Activated T-helper 9 cell treated with anti-CD3 and anti-CD28 coated beads, Interleukin-2, amount 50 U/mL, for 16 hours (primary cell): ENCODE measurements at places on chromosomes 11 and 22.

GRCh38 chr11:71307811-71308645 is 55.7 kb upstream of the SHANK2 start:
- no peak for DNase-seq

DNA sequence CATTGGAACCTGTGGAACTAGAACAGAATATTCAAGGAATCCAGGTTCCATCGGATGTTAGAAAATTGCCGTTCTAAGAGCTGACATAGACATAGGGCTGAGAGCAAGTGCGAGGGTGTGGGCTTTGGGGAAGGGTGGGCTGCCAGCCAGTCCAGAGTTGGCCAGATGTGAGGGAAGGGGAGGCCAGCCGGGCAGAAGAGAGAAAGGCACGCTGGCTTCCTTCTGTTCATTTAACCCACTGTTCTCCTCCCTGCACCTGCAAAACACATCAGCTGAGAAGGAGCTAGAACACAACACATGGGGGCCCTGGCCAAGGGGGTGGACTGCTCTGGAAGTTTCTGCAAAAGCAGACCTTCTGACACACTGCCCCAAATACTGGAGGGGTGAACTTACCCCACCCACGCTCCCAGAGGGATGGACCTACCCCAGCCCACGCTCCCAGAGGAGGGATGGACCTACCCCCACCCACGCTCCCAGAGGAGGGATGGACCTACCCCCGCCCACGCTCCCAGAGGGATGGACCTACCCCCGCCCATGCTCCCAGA is 98.0 kb downstream of the SHANK2 start:
- DNase-seq = no peak

DNA sequence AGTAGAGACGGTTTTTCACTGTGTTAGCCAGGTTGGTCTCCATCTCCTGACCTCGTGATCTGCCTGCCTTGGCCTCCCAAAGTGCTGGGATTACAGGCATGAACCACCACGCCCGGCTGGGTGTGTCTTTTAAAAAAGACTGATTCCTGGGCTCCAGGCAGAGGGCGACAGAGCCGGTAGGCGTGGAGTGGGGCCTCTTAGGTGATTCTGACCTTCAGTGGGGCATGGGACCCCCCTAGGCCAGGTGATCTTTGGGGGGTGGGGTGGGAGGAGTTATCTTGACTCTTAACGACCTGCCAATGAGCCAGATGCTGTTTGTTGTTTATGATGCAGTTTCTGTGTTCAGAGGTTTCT is 12.9 kb upstream of the SORL1-AS1 start:
- no peak for DNase-seq

- no peak for DNase-seq
Observed at GRCh38 chr11:93570759-93571413, 27.7 kb upstream of the SMCO4 start.

- no peak for DNase-seq
Observed at GRCh38 chr22:45576273-45576625, 73.6 kb downstream of the FBLN1 start.

GRCh38 chr11:117484156-117484555 is 156.5 kb downstream of the CEP164 start:
- no peak for DNase-seq

DNA sequence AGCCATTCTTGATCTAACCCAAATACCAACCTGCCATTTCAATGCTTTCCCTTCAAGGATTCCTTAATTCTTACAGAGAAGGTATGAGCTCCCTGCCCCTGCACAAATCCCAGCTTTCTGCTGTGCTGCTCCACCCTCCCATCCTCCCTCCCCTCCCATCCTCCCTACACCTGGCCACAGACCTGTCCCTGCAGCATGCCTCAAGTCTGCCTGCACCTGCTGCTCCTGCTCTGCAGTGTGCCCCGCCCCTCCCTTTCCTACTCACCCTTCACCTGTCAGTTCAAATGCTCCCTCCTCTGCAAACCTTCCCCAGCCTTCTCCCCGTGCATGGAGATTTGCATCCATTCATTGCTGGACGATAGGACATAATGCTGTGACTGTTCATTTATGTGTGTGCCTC is 139.9 kb upstream of the NARS2 start:
- no peak for DNase-seq

DNA sequence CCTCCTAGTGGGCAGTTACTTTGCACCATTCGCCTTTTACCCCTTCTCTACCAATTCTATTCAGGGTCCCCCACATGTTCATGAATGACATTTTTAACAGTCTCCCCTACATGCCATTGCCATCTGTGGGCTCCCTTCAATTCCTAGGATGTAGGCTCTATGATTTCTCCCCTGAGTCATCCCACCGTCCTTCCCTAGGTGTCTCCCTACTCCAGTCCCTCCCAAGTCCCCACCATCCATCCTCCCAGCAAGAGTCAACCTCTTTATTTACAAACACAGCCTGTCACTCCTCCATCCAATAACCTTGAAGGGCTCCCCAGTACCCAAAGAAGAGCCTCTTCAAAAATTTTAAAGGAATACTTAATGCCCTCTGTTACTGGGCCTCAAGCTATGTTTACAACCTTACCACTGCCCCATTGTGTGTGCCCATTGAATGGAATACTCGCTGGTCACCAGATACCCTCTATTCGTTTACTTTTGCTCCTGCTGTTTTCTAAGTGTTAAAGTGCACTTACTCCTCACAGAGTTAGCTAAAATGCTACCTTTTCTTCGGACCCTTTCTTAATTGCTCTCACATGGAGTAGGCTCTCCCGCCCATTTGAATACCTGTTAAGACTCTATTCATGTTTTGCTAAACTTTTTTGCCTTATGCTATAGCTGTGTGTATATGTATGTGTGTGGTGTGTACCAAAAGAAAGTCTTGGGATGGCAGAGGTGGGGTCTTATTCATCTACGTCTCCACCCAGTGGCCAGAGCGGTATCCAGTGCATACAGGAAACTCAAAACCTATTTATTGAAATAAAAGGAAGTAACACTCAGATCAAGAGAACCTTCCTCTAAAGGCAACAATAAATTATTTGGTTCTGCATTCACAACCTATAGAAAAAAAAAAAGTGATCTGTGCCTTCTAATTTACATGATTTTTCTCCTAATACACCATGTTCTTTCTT is 235.8 kb upstream of the CCDC90B start:
- no peak for DNase-seq

- DNase-seq = no peak
Observed at GRCh38 chr11:2290351-2290841, 11.3 kb downstream of the C11orf21 start.

DNA sequence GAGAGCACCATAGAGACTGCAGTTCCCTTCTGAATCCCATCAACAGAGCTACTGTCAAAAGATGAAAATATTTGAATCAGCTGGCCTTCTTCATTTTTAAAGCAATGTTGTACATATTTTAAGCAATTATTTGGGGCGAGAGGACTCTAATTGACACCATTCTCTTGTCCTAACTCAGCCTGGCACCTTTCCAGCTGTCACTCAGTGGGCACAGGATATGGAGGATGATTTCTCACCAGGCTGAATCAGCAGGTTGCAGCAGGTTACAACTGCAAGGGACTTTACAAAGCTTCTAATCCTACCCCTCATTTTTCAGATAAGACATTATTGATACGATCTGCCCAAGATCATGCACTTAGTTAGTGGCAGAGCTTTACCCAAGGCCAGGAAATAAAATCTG is 11.9 kb upstream of the WT1 start:
- DNase-seq = no peak

GRCh38 chr11:44147751-44148150 is 52.3 kb downstream of the EXT2 start:
- DNase-seq = no peak

DNA sequence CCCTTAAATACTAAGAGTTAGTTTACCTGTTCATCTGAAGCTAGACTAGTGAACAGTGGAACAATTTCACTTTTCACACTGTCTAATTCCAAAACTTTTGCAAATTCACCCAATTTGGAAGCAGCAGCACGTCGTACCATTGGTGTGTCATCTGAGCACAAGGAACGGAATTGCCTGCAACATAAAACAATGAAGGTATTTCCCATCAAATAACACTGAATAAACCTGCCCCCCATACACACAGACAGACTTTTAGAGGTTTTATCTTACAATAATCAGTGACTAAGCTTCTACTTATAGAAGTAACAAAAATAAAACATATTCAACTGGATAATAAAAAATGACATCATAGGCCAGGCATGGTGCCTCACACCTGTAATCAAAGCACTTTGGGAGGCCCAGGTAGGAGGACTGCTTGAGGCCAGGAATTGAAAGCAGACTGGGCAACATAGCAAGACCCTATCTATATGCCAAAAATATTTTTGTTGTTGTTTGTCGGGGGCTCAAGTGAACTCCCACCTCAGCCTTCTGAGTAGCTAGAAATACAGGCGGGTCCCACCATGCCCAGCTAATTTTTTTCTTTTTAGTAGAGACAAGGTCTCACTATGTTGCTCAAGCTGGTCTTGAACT is 6.3 kb downstream of the PPP2R1B start:
- DNase-seq = no peak

- no peak for DNase-seq
Observed at GRCh38 chr11:73528483-73529203, 69.3 kb downstream of the FAM168A start.

DNA sequence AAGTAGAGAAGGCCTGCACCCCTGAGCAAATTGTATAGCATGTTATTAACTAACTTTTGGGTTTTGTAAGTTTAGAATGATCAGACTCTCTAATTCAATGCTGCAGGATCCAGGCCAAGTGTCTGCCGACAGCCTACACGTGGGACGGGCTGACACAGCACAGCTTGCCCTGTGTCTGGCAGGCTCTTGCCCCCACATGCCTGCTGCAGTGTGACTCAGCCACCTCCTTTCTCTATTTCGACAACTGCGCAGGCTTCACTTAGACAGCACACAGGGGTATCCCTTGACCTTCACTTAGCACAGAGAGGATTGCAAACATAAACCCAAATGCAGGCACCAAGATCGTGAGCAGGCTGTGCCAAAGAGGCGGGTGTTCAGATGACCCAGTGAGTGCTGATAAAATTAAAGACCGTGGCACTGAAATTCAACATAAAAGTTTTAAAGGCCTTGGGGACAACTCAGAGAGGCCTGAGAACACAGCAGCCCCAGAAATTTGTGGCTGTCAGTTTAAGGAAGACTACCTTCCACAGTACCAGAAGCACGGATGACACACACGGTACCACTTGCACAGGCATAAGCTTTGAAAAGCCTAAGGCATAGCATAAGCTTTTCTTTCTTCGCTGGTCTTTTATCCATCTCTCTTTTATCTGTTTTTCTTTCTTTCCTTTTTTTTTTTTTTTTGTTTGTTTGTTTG is 37.8 kb downstream of the SCN3B start:
- DNase-seq = no peak

DNA sequence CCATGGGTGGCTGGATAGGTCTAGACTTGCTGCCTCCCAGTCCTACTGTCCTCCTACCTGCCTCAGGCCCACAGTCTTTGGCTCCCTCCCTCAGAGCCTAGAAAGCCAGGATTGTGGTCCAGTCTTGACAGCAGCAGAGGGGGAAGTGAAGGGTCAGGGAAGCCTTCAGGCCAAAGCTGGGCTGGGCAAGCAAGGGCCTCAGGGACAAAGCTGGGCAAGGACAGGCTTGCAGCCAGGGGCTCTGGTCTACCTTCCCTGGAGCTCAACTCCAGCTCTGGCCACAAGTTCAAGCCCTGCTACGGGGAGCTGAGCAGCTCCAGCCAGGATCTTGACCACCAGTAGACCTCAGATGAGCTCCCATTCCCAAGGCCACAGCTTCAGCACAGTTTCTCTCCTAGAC is 14.9 kb downstream of the LMO1 start:
- DNase-seq = no peak

DNA sequence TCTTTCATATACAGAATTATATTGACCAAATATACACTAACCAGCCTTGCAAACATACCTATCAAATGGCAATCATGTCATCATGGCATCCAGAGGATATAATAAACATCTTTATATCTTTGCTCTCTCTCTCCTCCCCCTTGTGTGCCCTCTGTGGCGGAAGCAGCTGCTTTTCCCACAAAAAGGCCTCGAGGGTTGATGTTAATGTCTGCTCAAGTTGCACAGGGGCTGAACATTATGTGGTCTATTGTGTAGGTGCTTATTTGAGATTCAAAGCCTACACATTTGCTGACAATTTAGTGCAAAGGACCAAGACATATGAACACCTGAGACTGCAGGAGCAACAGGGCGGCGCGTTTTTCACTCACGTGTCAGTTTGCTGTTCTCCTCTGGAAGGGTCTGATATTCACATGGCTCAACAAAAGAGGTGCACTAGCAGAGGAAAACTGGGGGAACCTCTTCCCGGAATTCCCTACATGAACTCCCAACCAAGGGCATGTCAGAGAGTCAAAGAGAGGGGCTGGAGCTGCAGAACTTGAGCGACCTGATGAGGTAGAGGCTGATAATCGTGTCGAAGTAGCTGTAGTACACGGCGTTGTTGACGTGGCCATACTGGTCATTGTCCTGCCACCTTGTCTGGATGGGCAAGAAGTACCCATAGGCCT is 138.8 kb downstream of the RCN1 start:
- no peak for DNase-seq

GRCh38 chr22:37849089-37849751 is at the start of gene EIF3L:
Gene EIF3L, plus strand, starts transcription at chr22:37849419. Its CDS starts 31 bp downstream, at chr22:37849450.
- peak; percentile 83 for DNase-seq

DNA sequence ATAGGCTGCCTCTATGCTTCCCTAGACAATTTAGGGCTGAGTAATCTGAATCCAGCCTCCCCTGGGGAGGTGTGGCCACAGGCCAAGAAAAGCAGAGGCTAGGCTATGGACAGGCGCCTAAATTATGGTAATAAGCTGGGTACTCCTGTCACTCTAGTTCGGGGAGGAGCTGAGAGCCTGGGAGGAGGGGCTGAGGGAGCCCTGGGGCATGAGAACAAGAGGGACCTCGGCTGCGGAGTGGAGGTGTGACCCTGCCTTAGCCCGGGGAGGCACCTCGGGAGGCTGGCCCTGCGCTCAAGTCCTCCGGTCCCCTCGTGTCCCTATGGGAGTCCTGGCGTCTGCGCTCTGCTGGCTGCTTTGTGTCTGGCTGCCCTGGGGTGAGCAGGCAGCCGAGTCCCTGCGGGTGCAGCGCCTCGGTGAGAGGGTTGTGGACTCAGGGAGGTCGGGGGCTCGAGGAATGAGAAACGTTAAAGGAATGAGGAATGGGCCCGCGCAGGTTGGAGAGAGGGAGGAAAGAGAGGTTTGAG is at the start of gene OTOG:
OTOG (plus strand) TSS at position 209 of the 527 bp plus-strand sequence; CDS start at position 323, 114 bp downstream.
- DNase-seq = no peak

GRCh38 chr11:117980720-117981119 is 5.5 kb upstream of the IL10RA start:
- DNase-seq = no peak

- DNase-seq = no peak
Observed at GRCh38 chr22:37797874-37798500, 9.7 kb upstream of the GCAT start.

DNA sequence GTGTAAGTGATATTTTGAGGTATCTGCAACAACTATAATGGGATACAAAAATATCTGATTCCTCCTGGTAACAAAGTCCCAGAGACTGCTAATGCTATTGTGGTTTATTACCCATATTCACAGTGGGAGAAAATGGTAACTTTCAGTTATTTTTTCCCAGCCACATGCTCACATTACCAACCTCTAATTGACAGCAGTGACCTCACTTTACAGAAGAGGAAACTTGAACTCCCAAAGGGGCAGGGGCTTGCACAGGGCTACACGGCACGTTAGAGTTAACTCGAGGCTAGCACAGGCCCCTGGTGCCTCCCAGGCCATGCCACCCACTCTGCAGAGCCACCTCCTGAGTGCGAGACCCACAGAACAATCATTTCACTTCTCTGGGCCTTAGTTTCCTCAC is 132.4 kb downstream of the TENM4 start:
- no peak for DNase-seq

GRCh38 chr22:48588878-48589450 is 1238.7 kb downstream of the BRD1 start:
- DNase-seq = no peak

GRCh38 chr11:109526931-109527330 is 104.9 kb downstream of the C11orf87 start:
- DNase-seq = no peak
